Suppressor macrophage treated with lipopolysaccharide for 1 hour (primary cell): ENCODE measurements at places on chromosomes 2 and 18.

- DNase-seq, result no peak
Observed at GRCh38 chr2:72543497-72544216, 282.2 kb downstream of the EXOC6B start.

DNA sequence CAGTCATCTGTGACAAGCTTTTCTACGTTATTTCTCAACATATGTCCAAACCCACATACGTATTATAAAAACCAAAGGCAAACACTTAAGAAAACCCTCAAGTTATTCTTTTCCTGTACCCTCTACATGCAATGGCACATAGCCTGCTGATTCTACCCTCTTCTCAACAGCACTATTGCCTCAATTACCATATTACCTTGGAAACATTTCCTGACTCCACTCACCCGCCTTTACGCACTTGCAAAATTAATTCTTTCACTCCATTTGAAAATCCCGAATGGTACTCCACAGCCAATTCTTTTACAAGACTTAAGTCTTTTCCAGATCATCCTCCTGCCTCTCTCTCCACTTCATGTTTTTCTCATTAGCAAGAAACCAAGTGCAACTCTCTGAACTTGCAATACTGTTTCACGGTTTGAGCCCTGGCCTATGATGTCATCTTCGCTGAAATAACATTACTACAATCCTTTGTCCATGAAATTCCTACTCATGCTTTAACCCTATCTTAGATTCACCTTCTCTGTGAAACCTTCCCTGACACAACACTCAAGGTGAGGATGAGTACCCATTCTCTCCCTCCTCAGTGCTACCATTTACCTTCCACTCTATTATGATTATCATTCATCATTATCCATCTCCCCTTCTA is 29.0 kb downstream of the SESTD1 start:
- peak; percentile 62 for DNase-seq

DNA sequence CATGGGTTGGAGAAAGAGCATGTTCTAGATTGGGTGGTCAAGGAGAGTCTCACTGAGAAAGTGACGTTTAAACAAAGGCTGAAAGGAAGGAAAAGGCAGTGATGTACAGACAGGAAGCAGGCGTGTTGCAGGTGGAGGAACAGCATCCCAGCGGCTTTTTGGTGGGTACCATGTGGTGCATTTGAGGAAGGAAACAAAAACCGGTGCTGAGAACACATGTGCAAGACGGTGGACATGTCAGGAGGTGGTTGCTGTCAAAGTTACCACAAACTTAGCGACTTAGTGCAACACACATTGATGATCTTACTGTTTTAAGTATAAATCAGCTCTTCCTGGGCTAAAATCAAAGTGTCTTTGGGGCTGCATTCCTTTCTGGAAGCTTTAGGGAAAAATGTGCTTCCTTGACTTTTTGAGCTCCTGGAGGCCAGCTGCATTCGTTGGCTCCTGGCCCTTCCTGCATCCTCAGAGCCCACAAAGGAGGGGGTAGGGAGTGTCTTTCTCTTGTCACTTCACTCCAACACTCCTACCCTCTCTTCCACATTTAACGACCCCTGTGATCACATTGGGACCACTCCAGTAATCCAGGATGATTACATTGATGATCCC is 380.6 kb downstream of the FBXO15 start:
- no peak for DNase-seq

DNA sequence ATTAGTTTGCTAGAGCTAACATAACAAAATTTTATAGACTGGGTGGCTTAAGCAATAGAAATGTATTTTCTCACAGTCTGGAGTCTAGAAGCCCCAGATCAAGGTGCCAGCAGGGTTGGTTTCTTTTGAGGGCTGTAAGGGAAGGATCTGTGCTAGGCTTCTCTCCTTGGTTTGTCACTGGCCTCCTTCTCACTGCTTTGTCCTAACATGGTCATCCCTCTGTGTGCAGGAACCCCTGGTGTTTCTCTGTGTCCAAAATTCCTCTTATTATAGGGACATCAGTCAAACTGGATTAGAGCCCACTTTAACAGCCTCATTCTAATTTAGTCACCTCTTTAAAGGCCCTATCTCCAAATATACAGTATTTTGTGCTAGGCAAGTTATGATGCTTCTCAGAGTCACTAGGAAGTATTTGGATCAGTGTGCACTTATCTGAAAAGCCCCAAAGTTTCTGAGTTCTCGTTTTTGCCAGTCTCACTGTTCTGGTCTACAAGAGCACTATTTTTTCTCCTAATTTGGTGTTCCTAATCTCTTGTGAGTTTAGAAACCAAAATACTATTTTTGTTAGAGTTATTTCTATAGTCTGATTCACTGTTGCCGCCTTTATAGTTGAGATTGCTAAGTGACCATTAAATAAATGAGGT is 29.0 kb downstream of the ZC3H6 start:
- DNase-seq, result no peak

GRCh38 chr18:45197526-45197970 is 417.7 kb upstream of the SLC14A2 start:
- DNase-seq, result peak; percentile 64

DNA sequence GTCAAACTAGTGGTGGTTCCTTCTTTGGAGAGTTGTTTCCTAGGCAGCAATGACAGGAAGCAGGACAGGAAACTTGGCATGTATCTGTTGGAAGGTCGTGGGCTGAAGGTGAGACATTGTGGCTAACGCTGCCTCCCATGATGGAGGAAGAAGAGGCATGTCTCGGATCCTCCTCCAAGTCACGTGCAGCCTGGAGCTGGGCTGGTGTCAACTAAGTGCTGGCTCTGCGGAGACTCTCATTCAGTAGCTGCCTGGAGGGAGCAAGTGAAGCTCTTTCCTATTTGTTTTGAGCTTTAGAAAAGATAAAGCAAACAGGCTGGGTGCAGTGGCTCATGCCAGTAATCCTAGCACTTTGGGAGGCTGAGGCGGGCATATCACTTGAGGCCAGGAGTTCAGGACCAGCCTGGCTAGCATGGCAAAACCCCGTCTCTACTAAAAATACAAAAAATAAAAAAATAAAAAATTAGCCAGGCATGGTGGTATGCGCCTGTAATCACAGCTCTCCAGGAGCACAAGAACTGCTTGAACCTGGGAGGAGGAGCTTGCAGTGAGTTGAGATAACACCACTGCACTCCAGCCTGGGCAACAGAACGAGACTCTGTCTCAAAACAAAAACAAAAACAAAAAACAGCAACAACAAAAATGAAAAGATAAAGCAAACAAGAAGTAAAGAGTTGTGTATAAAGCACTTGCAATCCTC is 28.2 kb upstream of the INO80C start:
- DNase-seq, result peak; percentile 13

- no peak for DNase-seq
Observed at GRCh38 chr2:236886456-236886855, 199.2 kb upstream of the COPS8 start.

- peak; percentile 75 for DNase-seq
Observed at GRCh38 chr2:168002021-168002553, 245.3 kb downstream of the STK39 start.

- DNase-seq, result peak; percentile 58
Observed at GRCh38 chr2:11344956-11345677, 681 bp upstream of the ROCK2 start.
